HT-29 (cell line): ENCODE measurements at places on chromosomes 7 and 10. TPM values are rescaled to one million over a fixed set of nuclear protein-coding genes. Genes with fewer than 3 reads are reported as not detected.

DNA sequence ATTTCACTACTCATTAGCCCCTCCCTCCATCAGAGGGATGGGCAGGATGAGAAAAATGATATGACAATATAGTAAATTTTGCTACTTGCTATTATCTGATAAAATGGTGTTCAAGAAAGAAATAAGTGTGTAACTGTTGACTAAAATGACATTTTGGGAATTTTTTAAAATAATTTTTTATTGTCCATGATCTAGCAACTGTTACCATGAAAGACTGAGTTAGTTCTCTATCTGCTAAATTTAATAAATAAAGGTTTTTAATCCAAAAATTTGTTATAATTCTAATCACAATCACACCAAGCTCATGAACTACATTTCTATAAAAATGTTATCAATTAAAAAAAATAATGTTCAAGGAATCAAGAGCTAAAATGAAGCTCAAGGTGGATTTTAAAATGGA, 28.7 kb upstream of the EPC1 start:
- no peak for DNase-seq

- DNase-seq = no peak
These were observed 58.5 kb upstream of the DNAJB6 start for GRCh38 chr7:157278167-157278790.

- DNase-seq = no peak
These were observed 52.7 kb downstream of the VPS50 start for GRCh38 chr7:93284908-93285307.

- no peak for DNase-seq
These were observed 155.0 kb downstream of the RNF133 start for GRCh38 chr7:122543891-122544290.

- DNase-seq = no peak
These were observed 694.5 kb upstream of the PCDH15 start for GRCh38 chr10:55495555-55495954.

The UBE2D4 gene
- 16.8 and 21.0 TPM in 2 replicates for total RNA-seq

DNA sequence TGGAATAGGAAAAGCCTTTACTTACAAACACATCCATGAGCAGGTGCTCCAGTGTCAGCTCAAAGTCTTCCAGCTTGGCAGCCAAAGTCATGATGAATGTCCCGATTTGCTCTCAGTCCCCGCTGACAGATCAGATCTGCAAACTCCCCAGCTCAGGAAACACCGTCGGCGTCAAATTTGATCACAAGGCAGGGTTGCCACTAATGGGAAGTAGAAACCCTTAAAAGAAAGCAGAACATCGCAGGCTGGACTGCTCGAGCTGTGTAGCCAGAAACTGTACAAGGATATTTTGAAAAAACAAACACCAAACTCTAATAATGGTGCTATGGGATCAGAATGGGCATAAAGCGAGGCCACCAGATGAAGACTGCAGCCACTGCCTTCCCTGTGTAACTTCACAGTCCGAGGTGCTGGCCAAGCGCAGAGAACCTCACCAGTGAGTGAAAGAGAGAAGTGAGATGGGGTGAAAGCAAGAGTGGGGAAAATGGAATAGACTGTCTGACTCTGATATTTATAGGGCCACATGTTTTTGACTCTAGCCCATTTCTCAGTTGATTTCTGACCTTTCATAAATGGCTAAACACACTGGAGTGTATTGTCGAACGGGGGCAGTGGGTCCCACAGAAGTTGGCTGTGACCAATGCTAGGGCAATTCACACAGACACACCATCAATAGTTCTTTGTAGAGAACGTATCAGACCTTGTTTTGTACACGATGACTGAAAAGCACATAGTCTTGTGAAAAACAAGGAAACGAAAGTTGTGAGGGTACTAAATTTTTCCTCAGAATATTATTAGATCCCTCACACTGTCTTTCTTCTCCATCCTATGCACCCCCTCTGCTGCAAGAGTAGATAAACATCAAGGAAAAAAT, 306.2 kb downstream of the FRMD4A start:
- DNase-seq = no peak

DNA sequence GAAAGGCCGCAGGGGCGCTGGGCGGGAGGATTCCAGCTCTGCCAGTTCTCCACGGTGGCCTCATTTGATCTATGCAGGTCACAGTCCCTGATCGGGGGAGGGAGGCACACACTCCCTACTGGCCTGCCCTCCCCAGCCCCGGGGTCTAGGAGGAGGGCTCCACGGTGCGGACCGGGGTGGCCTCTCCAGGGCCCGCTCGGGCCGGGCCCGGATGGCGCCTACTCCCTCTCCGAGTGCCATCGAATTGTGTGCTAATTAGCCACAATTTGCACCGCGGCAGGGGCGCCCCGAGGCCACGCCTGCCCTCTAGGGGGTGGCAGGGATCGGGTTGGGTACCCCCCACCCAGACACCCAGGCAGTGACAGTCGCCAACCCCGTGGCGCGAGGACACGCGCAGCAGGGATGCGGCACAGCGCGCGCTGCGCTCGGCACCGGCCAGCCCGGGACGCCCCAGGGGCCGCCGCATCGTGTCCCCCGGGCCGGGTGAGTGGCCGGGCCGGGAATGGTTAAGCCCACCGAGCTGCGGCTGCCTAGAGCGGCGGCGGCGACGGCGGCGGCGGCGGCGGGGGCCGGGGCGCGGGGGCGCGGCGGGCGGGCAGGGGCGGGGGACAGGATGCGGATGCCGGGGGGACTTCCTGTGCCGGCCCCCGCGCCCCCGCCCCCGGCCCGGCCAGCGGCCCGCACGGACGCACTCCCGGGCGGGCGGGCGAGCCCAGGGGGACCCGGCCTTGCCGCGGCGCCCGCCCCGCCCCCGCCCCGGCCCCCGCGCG, at the start of gene ZNF853:
Gene ZNF853, plus strand, starts transcription at position 658 of the 770 bp plus-strand sequence. CDS start 565 bp downstream, outside the sequence.
- DNase-seq = no peak

The COBL gene
- total RNA-seq = 7.6 and 8.6 TPM in 2 replicates

DNA sequence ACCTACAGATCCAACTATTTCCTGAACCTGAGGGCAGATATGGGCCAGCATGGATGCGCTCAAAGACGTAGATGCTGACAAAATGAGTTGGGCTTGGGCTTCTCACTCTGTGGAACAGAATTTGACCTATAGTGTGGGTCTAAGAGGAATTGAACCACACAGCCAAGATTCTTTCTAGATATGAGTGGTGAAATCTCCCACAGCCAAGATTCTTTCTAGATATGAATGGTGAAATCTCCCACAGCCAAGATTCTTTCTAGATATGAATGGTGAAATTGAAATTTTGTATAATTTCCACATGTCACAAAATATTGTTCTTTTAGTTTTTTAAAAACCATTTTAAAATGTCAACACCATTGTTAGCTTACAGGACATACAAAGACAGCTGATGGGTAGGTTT, 215.4 kb upstream of the LRGUK start:
- DNase-seq = no peak

DNA sequence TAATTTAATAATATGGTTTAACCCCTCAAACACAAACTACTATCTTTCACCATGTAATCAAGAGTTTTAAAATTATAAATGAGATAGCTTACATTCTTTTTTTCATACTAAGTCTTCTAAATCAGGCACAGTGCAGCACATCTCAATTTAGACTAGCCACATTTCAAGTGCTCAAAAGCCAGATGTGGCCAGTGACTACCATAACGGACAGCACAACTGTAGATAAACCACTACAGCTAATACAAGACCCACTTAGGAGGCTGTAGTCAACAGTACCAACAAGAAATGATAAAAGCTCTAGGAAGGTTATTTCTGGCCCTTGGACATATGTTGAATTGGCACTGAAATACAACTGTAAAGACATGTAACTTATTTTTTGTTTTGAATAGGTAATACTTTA, 65.3 kb downstream of the JAZF1 start:
- DNase-seq = no peak

GRCh38 chr10:113620511-113620910, 43.3 kb downstream of the NRAP start:
- no peak for DNase-seq

DNA sequence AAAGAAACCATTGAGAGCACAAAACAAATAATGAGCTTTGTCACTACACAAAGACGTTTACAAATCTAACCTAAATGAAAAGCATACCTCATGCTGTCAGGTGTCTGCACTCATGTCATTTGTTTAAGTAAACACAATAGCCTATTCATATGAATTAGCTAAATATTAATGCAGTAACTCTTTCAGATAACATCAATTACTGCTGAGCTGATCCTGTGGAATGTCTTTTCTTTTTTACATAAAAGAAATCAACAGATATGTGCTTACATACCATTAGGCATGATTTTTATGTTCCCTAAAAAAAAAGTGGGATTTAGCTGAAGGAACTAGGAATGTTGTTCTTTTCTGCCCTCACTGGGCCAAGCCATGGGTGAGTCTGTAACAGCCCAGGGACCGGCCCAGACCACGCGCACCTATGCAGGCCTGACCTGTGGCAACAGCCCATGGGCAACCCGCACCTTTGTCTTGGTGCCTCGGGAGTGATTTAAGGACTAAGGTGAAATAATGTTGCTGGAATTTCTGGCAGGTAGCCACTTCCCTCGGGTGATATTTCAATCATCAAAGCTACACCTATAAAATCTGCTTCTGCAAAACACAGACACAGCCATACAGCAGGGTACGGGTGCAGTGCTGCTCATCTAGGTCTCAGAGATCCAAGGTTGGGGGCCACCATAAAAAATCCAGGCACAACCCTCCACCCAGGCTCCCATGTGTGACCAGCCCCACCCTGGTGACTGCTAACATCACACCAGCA, 44.6 kb downstream of the FGFR2 start:
- DNase-seq = peak; percentile 94

- peak; percentile 69 for DNase-seq
These were observed 68.5 kb upstream of the BMPER start for GRCh38 chr7:33836797-33837355.

DNA sequence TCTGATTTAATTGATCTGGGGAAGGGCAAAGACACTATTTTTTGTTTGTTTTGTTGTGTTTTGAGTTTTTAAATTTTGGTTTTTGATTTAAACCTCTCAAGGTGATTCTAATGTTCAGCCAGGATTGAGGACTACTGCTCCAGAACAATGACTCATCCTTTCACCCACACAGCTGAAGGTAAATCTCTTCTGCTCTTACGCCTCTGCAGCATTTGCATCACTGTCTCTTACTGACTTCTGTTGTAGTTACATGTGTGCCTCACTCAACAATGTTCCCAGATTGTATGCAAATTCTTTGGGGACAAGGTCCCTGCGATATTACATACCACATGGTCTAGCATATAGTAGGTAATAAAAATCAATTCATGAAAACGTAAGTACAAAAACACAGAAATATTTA, 467.5 kb upstream of the LRRN3 start:
- no peak for DNase-seq
